ENCODE measurements at places on chromosomes 1 and 21.

DNA sequence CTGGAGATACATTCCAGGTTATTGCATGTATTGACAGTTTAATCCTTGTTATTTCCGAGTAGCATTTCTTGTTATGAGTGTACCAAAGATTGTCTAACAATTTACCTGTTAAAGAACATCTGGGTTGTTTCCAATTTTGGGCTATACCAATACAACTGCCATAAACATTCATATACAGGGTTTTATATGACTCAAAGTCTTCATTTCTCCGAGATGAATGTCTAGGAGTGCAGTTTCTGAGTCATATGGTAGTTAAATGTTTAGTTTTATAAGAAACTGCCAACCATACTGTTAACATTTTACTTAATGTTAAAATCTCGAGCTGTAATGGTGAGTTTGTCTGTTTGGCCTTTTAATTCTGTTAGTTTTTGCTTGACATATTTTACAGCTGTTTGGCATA lies 10.0 kb downstream of the RAB4A start:
- DNase-seq = no peak

GRCh38 chr1:119341372-119341947 lies 27.1 kb upstream of the HAO2 start:
- DNase-seq = no peak

- no peak for DNase-seq
Measured at GRCh38 chr1:98126740-98127139, 205.9 kb upstream of the DPYD start.

- no peak for DNase-seq
Measured at GRCh38 chr1:20343149-20343937, 52.7 kb downstream of the VWA5B1 start.

DNA sequence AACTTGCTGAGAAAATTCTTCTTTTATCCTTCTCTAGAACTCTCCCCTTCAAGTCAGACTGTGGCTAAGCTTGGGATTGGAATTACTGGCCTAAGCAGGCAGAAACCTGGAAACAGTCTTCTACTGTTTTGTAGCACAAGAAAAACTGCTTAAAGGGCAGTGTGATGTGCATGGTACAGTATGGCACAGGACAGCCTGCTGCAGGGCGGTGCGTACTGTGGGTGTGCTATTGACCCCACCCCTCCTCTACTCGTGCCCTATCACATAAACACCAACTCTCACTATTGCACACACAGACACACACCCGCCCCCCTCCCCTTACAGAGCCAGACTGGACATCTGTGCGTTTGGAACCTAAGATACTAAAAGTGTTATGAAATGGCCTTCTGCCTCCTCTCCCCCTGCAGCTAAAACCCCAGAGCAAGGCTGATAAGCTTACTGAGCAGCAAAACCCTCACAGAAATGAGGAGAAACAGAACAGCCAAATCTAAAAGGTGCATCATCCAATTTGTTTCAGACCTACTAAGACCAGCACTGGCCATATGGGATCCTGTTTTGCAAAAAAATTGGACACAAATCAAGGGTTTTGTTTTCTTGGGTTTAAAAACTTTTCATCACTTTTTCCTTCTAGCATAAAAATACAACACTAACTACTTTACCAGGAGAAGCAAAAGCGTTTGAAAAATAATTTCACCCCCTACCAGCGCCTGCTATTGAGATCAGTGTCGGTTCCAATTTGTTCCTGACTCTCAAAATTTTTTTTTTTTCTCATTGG lies 355.8 kb upstream of the LYPLAL1 start:
- no peak for DNase-seq

DNA sequence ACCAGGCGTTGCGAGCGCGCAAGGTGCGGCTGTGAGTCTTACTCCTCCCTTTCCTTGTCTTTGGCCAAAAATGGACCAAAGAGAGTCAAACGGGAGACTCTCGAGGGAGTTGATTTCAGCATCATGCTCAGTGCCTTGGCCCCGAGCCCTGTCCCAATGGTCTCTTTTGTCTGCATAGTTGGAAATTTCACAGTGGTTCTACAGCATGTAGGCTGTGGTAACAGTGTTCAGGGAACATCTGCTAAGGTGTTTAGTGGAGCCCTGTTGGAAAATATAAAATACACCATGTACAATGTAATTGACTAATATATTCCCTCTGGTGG lies 2.7 kb downstream of the CACNA1E start:
- DNase-seq = no peak

- no peak for DNase-seq
Measured at GRCh38 chr1:36561361-36561724, 78.6 kb upstream of the CSF3R start.

- no peak for DNase-seq
Measured at GRCh38 chr1:168031198-168031597, 94.3 kb upstream of the MPC2 start.
